ENCODE measurements at places on chromosomes 6 and 20. TPM values are rescaled to one million over a fixed set of nuclear protein-coding genes. Genes with fewer than 3 reads are reported as not detected.

PAX1 gene
- total RNA-seq: not detected

AARS2 gene
- 17.8 TPM for total RNA-seq

CDH26 gene
- 0.26 TPM for total RNA-seq

TUBB2B gene
- 10.6 TPM for total RNA-seq

THBS2 gene
- 8.9 TPM for total RNA-seq

PTCHD4 gene
- 0.26 TPM for total RNA-seq

SLC32A1 gene
- total RNA-seq: not detected

Data from body of pancreas (tissue), 4 donors.